ENCODE measurements at places on chromosomes 12 and 14. TPM values are rescaled to one million over a fixed set of nuclear protein-coding genes. Genes with fewer than 3 reads are reported as not detected.

The PAX9 gene
- 1.9 TPM for polyA plus RNA-seq

DNA sequence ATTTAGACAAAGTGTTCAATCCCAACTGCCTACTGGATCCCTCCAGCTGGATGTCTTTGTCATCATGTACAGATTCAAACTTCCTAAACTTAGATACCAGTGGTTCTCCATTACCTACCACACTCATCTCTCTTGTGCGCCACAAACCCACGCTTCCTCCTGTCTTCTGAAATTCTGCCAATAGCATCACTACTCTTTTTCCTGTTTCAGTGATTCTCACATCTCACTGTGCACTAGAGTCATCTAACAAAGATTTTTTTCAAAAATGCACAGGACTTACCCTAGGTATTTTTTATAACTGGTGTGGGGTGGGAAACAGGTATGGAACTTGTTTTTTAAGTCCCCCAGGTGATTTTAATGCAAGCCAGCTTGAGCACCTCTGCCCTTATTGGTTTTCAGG, 5.9 kb downstream of the PSMB5 start:
- DNase-seq: no peak

The ESR2 gene
- 0.41 TPM for polyA plus RNA-seq

GRCh38 chr12:110741341-110742095, 1.2 kb downstream of the PPP1CC start:
- DNase-seq: peak; percentile 48

Measured in muscle of back (tissue), 13 donors.